H9 (cell line): ENCODE measurements at places on chromosomes 1 and 21.

DNA sequence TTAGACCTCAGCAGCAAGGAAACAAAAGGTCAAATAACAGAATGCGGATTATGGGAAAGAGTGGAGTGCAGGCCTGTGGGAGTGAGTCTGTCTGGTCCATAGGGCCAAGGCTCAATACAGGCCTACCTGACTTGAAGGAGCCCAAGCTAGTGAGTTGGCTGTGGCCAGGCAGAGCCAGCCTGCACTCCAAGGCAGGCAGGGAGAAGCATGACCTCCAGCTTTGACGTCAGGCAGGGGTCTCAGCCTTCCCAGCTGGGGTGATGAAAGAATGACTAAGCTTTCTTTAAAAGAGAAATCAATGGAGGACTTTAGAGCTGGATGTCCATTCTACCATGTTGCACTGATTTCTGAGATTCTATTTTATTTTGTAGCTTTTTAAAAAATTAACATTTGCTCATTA is 62.8 kb downstream of the RHOU start:
- no peak for DNase-seq

- DNase-seq = no peak
These were observed 180.8 kb downstream of the ASTN1 start for GRCh38 chr1:176983731-176984130.

GRCh38 chr1:206909883-206910318 is 11.8 kb downstream of the FCMR start:
- DNase-seq = no peak

GRCh38 chr21:43353282-43354025 is 73.5 kb downstream of the SIK1 start:
- DNase-seq = no peak

DNA sequence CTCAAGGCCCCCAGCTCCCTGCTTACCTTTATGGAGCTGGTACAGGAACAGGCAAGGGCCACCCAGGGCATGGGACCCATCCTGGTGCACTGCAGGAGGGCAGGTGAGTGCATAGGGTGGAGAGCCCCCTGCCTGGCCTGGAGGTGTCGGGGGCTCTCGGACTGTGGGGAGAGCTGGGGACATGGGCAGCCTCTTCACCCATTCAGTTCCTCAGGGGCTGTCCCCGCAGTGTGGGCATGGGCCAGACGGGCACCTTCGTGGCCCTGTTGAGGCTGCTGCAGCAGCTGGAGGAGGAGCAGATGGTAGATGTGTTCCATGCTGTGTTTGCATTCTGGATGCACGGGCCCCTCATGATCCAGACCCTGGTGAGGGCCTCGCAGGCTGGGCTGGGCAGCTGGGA is 7.3 kb upstream of the LGR6 start:
- DNase-seq = no peak
